ENCODE measurements at places on chromosomes 1 and 21. TPM values are rescaled to one million over a fixed set of nuclear protein-coding genes. Genes with fewer than 3 reads are reported as not detected.

Gene OR2L13
- total RNA-seq = not detected

Gene FCRL4
- total RNA-seq = not detected

Gene IVL
- total RNA-seq = not detected

Gene LCE1C
- total RNA-seq = not detected

DNA sequence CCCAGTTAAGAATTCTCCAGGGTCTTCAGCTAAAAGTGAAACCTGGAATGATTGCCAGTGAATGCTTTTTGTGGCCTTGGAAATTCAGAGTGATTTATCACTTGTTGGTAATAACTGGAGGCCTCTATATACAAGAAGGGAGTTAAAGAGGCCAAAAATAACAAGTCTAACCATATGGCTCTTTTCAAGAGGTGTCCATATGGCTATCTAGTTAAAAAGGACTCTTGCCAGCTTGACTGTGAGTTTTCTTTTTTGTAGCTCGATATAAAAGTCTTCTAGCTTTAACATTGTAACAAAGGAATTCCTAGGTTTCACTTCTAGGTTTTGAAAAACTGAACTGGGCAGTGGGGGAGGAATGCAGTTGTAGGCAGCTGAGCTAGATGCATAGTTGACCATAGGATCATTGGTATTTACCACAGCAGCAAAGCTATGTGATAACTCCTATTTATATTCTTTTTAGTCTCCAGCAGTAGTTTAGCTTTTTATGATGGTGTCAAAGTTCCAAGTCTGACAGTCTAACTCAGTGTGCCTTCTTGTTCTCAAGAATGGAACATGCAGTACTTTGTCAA is 44.4 kb downstream of the CACHD1 start:
- no peak for DNase-seq

DNA sequence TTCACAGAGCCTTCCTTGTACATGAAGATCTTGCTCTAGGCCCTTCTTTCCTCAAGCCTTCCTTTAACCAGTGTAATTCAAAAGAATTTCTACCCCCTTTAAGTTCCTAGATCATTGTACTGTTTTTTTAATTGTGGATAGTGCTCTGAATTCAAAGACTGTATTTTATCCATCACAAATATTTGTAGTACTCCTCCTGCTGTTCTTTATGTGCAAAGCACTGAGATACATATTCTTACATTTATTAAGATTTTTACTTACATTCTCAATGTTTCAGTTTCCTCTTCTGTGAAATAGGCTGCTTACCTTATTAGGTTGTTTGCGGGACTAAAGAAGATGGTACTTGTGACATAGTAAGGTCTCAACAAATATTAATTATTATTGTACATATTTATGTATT is 168.8 kb upstream of the PDE4B start:
- no peak for DNase-seq

DNA sequence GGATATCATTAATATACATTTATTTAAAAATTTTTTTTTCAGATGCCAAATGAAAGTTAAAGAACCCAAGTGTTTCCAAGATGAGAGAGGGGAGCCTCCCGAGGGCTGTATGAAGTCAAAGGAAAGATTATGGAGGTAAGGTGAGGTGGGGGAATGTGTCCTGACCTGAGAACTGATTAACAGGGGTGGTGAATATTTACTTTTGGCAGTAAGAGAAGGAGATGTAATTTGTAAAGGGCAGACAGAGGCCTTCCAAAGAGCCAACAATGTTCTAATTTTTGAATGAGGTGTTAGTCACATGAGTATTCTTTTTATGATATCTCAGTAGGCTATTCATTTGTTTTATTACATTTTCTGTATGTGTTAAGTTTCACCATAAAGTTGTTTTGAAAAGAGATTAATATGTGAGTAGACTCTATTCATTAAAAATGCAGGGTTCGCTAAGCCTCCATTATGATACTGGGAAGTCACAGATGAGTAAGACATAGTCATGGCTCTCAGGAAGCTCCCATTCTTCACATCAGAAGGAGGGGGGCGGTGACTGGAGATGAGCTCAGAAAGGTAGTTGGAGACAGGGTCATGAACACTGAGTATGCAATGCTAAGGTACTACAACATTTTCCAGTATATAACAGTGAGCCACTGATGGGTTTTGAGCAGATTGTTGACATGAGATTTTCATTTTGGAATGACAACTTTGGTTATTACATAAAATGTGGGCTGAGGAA is 62.4 kb upstream of the TNFSF18 start:
- DNase-seq = no peak

GRCh38 chr1:59125676-59126320 is 171.1 kb upstream of the FGGY start:
- no peak for DNase-seq

DNA sequence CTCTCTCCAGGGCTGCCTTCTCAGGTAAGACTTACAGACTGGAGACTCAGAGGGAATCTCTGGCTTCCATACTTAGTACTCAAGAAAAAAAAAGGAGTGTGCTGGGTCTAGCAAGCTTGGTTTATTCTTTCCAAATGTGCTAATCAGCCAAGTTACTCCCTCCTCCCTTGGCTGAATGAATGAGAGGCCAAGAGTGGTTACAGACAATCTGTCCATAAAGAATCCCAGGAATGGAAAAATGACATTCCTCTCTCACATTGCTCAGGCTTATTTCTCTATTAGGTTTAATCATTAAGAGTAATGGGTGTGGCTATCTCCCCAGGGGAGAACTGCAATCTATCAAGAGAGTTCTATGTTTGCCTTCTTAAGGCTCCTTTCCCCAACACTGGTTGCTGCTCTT is 547.3 kb upstream of the PLXNA2 start:
- DNase-seq = no peak

GRCh38 chr1:6002714-6003501 is 10.7 kb upstream of the NPHP4 start:
- peak; percentile 77 for DNase-seq

GRCh38 chr1:239221656-239222055 is 164.7 kb upstream of the CHRM3 start:
- no peak for DNase-seq

GRCh38 chr1:208090388-208091301 is 153.5 kb downstream of the PLXNA2 start:
- peak; percentile 53 for DNase-seq

- DNase-seq = no peak
These were observed 12.9 kb upstream of the TTF2 start for GRCh38 chr1:117047271-117047670.

DNA sequence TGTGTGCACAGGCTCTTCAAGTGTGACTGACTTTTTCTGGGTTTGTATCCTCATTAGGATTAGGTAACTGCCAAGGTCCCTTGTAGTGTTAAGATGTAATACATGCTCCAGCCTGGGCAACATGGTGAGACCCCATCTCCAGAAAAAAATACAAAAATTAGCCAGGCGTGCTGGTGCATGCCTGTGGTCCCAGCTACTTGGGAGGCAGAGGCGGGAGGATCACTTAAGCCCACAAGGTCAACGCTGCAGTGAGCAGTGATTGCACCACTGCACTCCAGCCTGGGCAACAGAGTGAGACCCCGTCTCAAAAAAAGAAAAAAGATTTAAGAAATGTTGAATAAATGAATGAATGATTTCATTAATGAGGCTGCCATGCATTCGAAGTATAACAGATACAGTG is 15.1 kb downstream of the ZBTB17 start:
- DNase-seq = no peak

DNA sequence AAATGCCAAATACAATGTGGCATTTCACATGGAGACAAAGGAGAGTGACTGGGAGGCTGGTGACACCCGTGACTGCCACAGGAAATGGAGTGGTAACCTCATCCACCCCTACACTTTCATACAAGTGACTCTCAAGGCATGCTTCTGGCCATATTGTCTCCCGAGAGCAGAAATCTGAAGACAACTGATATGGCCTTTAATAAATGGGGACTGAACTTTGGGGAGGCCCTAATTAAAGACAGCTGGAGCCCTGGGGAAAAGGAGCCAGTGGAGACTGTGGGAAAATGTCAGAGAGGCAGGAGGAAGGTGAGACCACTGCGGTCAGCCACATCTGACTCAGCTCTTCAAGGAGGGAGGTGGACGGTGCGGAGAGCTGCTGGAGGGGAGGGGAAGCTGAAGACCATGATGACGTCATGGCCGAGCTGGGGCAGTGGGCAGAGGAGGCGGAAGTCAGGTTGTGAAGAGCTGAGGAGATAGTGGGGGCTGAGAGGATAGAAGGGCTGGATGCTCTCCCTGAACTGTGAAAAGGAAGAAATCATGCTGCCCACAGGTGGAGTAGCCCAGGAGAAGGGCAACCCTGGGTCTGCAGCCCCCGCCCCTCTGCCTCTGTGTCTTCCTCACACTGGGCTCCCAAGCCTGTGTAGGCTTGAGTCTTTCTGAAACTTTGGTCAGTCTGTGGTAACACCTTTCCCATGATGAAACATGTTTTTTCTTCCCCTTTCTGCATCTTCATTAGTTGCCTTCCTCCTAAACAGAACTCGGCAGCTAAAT is 14.0 kb upstream of the NCF2 start:
- no peak for DNase-seq

All from left ventricle myocardium inferior (tissue), 1 donor.